ENCODE measurements at places on chromosomes 5 and 9.

DNA sequence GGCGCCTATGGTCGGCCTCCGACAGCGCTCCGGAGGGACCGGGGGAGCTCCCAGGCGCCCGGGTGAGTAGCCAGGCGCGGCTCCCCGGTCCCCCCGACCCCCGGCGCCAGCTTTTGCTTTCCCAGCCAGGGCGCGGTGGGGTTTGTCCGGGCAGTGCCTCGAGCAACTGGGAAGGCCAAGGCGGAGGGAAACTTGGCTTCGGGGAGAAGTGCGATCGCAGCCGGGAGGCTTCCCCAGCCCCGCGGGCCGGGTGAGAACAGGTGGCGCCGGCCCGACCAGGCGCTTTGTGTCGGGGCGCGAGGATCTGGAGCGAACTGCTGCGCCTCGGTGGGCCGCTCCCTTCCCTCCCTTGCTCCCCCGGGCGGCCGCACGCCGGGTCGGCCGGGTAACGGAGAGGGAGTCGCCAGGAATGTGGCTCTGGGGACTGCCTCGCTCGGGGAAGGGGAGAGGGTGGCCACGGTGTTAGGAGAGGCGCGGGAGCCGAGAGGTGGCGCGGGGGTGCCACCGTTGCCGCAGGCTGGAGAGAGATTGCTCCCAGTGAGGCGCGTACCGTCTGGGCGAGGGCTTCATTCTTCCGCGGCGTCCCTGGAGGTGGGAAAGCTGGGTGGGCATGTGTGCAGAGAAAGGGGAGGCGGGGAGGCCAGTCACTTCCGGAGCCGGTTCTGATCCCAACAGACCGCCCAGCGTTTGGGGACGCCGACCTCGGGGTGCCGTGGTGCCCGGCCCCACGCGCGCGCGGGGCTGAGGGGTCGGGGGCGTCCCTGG is 561 bp downstream of the DAPK1 start:
- DNase-seq: no peak

- DNase-seq: no peak
Measured at GRCh38 chr5:68479524-68479923, 264.0 kb downstream of the PIK3R1 start.

GRCh38 chr9:83999141-83999918 is 18.7 kb downstream of the RMI1 start:
- no peak for DNase-seq

DNA sequence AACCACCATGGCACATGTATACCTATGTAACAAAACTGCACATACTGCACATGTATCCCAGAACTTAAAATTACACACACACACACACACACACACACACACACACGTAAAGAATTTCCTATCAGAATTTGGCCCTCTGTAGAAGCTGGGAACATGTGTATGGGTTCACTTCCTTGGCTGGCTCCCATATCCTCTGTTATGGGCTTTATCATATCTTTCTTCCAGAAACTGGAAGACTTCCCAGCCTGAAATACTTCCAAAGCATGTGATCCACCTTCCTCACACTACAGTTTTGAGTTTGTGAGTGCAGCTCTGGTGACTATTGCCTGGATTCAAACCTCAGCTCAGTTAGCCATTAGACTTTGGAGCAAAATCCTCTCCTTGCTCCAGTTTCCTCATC is 78.6 kb upstream of the GDNF start:
- peak; percentile 15 for DNase-seq

- peak; percentile 98 for DNase-seq
Measured at GRCh38 chr9:115591584-115591984, 473.6 kb upstream of the TNC start.

DNA sequence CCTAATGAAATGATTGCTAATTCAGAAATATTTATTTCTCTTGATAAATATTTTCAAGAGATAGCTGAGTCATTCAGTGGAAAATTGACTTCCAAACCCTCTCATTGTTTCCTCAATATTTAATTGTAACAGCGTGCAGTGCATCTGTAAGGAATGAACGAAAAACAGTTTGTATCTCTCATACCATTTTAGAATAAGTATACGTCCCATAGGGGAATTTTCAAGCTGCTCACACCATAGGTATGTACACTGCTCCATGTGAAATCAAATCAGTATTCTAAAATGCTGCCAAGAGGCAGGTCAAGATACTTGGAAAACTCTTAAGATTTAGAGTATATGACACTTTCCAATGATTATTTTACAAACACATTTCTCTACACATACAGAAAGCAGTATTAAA is 202.2 kb downstream of the ARL15 start:
- no peak for DNase-seq

- DNase-seq: no peak
Measured at GRCh38 chr5:149466457-149466972, 84.7 kb downstream of the CSNK1A1 start.

GRCh38 chr5:174056064-174056847 is 10.8 kb downstream of the NSG2 start:
- DNase-seq: no peak

GRCh38 chr5:168881427-168882149 is 302.4 kb upstream of the PANK3 start:
- no peak for DNase-seq

DNA sequence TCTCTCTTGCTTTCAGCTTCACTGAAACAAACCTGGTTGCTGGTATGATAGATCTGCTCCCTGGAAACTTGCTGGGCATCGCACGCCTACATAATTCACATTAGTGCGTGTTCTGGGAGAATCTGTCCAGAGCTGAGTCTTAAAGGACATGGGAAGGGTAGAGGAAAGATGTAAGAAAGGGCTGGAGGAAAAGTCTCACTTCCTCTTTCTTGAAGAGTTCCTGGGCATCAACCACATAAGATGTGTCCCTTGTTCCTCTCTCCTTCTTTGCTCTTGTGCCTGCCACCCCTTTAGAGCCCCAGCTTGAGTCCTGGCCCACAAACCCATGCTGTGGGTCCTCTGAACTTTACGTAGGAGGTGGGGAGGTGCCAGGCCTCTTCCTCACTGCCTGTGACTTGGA is 205.3 kb upstream of the PANK3 start:
- no peak for DNase-seq

- DNase-seq: no peak
Measured at GRCh38 chr9:3074247-3074646, 230.4 kb upstream of the PUM3 start.

- DNase-seq: no peak
Measured at GRCh38 chr9:87516222-87516925, 18.7 kb downstream of the DAPK1 start.

GRCh38 chr5:66004216-66004615 is 77.8 kb downstream of the ERBIN start:
- DNase-seq: no peak

DNA sequence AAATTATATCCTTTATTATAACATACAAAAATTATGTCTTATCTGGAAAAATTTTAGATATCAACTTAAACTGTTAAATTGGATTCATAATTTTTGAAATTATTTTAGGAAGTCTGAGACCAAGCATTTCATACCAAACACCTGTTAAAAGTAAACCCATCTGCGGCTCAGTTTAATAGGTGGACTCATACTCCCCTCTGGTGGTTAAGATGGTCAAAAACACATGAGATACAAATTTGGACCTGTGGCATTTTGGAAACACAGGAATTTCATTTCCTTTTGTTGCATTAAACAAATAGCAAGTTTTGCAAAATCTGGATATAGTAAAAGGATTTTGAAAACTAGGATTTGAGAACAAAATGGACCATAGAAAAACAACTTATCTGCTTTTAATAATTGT is 53.7 kb downstream of the RGMB start:
- DNase-seq: peak; percentile 42

DNA sequence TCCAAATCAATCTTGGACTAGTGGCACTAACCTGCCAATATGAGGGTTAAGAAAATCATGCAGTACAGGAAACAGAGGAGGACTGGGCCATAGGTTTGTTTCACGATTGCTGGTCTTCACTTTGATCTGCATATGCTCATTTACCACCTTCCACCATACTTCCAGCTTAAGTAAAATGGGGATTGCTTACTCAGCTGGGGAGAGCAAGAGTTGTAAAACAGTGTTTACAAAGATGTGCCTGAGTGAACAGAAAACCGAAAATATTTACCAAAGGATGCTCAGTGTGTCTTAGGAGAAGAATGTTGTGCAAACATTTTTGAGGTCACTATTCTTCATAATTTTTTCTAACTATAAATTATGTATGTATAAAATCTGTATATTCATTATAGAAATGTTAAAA is 65.1 kb upstream of the DNAH5 start:
- DNase-seq: no peak

DNA sequence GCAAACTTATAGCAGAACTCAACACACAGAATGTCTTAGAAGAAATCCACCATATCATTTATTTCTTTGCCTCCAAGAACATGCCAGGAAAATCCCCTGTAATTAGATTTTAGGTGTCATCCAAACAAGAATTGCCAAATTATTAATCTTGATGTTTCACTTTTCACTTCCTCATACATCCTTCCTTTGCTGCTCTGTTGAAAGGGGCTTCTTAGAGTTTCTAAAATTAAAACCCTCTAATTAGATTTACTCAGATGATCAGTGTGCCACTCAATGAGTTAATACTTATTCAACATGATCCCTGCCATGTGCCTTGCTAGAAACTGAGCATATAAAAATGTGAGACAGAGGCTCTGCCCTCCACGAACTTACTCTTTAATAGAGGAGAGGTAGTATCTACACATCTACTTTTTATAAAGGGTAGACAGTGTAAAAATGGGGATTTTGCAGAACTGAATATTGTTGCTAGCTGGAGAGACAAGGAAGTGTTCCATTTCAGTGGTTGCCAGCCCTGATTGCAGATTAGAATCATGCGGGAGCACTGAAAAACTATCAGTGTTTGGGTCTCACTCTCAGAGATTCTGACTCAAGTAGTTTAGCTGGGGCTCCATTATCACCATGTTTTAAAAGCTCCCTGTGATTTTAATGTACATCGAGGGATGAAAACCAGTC is 498.4 kb downstream of the TLE4 start:
- no peak for DNase-seq

DNA sequence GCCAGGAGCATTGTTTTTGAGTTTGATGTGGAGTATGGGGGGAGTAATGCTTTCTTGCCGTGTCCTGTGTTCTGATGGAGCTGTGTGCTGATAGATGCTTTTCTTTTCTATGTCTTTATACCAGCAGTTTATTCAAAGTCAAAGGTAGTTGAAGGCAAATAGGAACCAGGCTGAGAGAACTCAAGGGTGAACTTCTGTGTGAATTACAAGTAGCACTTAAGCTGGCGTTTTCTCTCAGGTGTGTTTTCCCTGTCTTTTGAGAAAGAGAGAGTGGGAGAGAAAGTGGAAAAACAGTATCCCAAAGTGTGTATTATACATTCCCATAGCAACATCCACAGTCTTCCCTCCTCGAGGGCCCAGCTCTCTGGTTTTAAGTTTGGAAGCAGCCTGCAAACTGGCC is 1.5 kb downstream of the TNFAIP8 start:
- DNase-seq: no peak

DNA sequence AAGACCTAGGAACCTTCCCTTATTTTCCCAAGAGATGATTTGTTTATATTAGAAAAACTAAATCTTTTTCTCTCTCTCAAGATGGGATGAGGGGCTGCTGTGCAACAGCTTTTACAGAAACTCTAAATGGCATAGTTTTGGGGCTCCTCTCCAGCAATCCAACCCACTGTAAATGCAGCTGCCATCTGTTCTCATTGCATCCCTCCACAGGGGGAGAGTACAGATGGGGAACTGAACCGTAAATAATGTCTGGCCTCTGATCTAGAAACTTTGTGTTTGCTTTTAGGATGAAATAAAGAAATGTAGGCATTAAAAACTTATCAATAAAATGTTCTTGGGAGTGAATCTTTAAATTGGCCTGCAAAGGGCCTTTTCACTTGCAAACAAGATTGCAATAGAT is 291.4 kb downstream of the MCTP1 start:
- no peak for DNase-seq

DNA sequence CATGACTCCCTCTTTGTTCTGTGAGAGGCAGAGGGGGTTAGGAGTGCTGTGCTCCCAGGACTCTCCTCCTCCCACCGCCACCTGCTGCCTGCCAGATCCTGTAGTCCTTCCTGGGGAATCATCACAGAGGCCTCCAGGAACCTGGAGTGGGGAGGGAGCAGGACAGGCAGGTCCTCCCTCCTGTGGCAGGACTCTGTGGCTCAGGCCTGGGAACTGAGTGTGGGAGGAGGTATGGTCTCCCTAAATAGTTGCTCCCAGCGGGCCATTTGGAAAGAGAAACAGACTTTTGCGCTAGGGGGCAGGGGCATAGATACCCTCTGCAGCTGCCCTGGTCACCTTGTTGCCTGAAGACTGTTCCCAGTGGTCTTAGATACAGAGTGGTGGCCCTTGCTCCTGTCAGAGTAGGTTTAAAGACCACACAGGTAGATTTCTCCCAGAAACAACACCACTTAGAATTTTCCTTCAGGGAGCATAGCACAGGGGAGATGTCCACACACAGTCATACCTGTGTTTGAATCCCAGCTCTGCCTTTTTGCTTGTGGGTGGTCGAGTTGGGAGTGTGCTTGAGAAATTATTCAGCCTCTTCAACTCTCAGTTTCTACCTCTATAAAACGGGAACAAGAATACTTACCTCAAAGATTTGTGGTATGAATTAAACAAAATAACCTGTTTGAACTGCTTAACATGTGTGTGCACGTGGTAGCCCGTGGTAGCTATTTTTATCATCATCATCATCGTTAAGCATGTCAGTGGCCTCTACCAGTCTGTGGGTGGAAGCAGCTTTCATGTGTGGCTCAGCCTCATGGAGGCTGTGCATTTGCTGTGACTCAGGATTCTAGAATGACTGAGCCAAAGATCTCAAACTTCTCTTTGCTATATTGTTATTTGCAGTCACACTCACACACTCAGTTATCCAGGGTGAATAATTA is 55.8 kb downstream of the SLC22A5 start:
- DNase-seq: peak; percentile 63

DNA sequence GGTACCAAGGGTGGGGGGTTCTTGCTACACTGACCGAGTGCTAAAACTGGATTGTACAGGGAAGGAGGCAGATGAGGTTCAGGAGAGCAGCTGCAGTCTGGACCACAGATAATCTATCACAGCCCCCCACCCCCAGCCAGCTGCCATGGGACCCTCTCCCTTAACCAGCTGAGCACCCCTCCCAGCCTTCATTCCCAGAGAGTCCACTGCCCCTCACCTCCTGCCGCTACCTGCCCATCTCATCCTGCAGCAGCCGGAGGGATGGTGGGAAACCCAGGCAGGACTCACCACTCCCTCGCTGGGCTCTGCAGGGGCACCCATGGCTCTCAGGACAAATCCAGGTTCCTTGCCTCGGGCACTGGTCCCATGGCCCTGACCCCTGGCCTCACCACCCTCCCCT is 66.7 kb downstream of the MRPL36 start:
- no peak for DNase-seq

GRCh38 chr9:110244616-110245015 is 11.7 kb downstream of the TXN start:
- no peak for DNase-seq

- no peak for DNase-seq
Measured at GRCh38 chr9:113598883-113599282, 135.4 kb downstream of the RGS3 start.

GRCh38 chr5:33795496-33795895 is 96.3 kb downstream of the ADAMTS12 start:
- DNase-seq: no peak

DNA sequence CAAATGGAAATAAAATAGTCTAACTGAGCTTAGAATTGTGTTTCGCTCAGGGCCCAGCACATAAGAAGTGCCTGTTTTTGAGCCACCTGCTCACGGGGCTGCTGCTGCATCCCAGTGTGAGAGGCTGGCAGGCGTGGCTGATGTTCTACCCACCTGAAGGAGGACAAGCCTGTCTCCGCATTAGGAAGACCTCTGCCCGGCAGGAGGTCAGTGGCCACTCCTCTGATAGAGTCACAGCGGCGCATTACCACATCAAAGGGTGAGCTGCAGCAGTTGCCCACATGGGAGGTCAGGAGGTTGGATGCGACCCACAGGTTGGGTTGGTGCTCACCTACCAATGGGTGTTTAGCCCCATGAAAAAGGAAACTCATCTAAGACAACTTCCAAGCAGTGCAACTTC is 3.7 kb upstream of the SLC6A7 start:
- no peak for DNase-seq

Data from fibroblast of skin of left quadriceps (primary cell).